ENCODE measurements at places on chromosomes 7 and 10.

DNA sequence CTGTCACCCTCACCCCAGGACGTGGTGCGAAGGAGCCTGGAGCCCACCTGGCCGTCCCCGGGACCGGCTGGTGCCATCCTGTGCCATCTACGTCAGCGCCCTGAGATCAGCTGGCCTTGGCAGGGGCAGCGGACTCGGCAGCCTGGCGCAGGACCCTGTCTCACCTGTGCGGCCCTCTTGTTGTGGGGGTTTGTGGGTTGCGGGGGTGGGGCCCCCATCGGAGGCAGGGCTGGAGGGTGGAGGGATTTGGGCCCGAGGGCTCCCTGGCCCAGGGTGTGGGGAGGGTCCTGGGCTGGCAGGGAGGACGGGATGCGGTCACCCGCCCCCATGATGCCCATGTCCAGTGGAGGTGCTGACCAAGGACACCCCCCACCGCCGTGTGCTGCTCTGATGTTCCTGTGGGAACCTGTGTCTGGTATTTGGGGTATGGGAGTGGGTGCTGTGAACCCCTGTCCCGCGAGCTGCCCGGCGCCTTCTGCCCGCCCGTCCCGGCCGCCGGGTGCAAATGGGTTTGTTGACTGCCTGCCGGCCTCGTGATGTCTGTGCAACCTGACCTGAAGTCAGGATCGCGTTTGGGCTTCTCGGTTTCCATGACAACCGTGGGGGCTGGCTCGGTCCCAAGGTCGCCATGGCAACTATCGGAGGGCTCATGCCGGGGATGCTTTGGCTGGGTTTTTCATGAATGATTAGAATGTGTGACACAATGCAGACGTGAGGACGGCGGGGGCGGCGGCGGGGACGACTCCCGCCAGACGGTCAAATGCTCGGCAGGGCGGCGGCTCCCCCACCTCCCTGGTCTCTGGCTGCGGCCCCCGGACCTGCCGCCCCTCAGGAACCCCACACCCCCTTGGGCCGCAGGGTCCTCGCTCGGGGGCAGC, 7.3 kb downstream of the MAFK start:
- peak; percentile 94 for DNase-seq

- DNase-seq, result peak; percentile 85
Measured at GRCh38 chr10:68099736-68100135, 9.6 kb upstream of the MYPN start.

GRCh38 chr10:131332821-131333220, 21.3 kb upstream of the TCERG1L start:
- DNase-seq, result no peak

- DNase-seq, result no peak
Measured at GRCh38 chr10:45265996-45266395, 49.4 kb downstream of the OR13A1 start.

- DNase-seq, result no peak
Measured at GRCh38 chr10:127790066-127790624, 53.2 kb downstream of the FOXI2 start.
